Natural killer cell treated with Interleukin-12 subunit alpha and Interleukin-12 subunit beta and Interleukin-15 and Interleukin-18, amount 100 ng/mL, for 72 hours (primary cell): ENCODE measurements at places on chromosomes 7 and 10. TPM values are rescaled to one million over a fixed set of nuclear protein-coding genes. Genes with fewer than 3 reads are reported as not detected.

GRCh38 chr7:988963-989529 lies 6.1 kb downstream of the CYP2W1 start:
- DNase-seq: no peak

DNA sequence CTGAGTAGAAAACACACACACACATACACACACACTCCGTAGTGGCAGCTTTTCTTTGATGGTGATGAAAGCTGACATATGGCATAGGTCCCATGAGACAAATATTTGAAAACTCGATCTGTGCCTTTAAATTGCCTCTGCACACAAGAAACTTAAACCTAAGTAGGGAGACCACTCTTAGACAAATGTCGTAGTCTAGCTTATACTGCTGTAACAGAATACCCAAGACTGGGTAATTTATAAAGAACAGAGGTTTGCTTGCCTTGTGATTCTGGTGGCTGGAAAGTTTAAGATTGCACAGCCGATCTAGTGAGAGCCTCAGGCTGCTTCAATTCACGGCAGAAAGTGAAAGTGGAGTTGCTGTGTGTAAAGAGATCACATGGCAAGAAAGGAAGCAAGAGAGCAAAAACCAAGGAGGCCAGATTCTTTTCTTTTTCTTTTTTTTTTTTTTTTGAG lies 489.4 kb upstream of the SORCS1 start:
- no peak for DNase-seq

The GRID2IP gene
- total RNA-seq: not detected

GRCh38 chr7:107253599-107253998 lies 84.8 kb downstream of the HBP1 start:
- no peak for DNase-seq

- DNase-seq: no peak
These were observed 51.7 kb upstream of the NEBL start for GRCh38 chr10:20948686-20949327.

DNA sequence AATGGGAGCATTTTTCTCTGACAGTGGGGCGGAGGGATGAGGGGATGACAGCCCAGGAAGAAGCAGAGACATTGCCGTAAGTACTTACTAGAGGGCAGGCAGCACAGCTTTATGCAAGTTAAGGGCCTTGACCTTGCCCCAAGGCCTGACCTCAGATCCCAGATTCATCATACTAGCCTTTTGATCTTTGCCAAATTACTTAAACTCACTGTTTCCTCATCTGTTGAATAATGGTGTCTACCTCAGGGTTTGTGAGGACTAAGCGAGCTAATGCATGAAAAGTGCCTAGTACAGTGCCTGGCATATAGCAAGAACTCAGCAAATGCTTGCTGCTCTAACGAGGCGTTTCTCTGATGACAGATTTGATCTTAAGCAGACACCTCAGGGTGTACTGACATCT lies 3.5 kb upstream of the SEMA4G start:
- DNase-seq: no peak

The PRKRIP1 gene
- total RNA-seq: 26.7 TPM
